ENCODE measurements at places on chromosomes 1 and 21.

DNA sequence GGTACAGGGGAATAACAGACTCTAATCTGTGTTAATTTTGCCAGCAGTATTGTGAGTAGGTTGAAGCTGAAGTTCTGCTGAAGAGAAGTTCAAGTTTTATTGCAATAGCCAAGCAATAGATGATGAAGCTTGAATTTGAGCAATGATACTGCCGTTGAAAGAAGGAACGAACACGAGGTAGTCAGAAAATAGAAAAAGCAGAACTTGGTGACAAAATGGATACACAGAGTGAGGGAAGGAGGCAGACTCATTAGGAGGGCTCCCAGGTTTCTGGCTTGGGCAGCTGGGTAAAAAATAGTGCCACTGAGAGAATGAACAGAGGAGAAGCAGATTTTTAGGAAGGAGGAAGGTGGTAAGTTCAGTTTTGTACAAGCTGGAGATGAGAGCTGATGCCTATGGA, 22.3 kb upstream of the AGO1 start:
- no peak for DNase-seq

- no peak for DNase-seq
Measured at GRCh38 chr1:231629132-231629531, 2.5 kb downstream of the DISC1 start.

DNA sequence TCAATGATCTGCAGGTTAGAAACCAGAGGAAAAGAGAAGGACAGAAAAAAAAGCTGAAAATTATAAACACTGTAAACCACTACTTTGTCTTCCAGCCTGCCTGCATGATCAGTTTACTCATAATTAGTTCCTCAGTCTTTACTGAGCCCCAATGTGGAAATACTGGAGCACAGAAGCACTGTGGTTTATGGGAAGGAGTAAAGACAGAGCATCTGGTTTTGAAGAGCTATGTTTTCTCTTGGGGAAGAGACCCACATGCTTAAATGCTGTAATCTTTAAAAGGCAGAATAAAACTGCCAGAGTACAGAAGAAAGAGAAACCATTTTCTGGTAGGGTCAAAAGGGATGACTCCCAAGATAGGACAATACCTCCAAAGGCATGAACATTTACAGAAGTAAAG, 159.0 kb upstream of the ZNHIT6 start:
- no peak for DNase-seq

DNA sequence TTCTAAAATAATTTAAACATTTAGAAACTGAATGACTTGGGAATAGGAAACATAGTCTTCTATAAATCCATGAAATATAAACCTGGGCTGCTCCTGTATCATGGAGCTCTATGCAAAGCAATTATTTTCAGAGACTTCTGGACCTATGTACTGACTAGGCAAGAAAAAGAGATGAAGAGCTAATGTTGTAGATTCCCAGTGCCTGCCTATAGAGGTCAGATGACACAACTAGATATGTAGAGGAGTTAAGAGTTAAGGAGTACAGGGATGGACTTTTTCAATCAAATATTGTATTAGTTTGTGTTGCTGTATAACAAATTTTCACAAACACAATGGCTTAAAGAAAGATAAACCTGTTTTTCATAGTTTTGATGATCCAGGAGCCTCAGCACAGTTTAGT, 1434.5 kb downstream of the KCNT2 start:
- no peak for DNase-seq

GRCh38 chr1:34358636-34359035, 181.9 kb downstream of the C1orf94 start:
- no peak for DNase-seq

DNA sequence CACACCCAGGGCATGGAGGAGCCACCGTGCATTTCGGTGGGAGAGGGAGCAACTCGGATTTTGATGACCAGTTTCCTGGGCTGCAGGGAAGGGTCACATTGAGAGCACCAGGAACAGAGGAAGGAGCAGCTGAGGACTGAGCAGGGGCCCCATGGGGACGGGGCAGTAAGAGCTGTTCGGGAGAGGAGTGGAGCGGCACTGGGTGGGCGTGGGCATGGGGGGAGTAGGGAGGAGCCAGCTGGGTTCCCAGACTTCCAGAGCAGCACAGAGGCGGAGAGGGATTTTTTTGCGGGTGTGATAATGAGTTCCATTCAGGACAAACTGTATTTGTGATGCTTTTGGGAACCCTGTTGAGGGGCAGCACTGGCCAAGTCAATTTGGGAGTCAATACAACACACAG, 17.4 kb upstream of the GPR153 start:
- no peak for DNase-seq

DNA sequence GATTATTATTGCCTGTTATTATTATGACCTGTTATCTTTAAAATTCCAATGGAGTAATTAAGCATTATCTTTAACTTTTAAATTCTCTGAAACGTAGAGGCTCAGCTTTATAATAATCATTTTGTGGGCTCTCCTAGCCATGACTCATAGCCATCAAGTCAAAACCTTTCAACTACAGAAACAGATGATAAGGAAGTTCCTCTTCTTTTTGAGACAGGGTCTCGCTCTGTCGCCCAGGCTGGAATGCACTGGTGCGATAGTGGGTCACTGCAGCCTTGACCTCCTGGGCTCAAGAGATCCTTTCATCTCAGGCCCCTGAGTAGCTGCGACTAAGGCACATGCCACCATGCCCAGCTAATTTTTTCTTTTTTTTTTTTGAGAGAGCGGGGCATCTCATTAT, 43.5 kb downstream of the CHML start:
- DNase-seq: no peak

DNA sequence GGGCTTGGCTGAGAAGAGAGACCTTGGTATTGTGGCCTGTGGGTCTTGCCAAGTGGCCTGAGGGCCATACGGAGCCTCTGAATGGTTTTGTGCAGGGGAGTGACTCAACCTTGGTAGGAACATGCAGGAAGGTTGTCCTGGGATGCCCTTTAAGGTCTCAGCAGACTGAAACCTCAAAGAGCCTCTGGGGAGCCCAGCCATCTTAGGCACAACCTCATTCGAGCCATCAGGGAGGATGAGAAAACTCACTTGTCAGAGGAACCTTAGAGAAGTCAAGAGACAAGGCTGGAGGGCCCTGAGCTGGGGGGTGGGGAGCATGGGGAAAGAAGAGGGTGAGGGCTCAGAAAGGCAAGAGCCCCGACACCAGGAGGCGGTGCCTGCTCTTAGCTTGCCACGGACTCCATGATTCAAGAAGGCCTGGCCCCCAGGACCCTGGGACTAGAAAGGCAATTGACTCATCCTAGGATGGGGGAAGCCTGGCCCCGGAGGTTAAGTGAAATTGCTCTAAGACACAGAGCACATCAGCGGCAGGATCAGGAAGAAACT, 13.0 kb downstream of the IFI6 start:
- DNase-seq: no peak

Measured in T-helper 17 cell (primary cell).